ENCODE measurements at places on chromosomes 7 and 10.

- no peak overlapping the region for H3K4me3 ChIP-seq
- H3K27me3 ChIP-seq = no peaks in the 10 kb centered on the region
- DNase-seq = no peak
- H3K27ac ChIP-seq = no peak overlapping the region
These were observed 431.3 kb downstream of the GALNT17 start for GRCh38 chr7:71563276-71563675.

DNA sequence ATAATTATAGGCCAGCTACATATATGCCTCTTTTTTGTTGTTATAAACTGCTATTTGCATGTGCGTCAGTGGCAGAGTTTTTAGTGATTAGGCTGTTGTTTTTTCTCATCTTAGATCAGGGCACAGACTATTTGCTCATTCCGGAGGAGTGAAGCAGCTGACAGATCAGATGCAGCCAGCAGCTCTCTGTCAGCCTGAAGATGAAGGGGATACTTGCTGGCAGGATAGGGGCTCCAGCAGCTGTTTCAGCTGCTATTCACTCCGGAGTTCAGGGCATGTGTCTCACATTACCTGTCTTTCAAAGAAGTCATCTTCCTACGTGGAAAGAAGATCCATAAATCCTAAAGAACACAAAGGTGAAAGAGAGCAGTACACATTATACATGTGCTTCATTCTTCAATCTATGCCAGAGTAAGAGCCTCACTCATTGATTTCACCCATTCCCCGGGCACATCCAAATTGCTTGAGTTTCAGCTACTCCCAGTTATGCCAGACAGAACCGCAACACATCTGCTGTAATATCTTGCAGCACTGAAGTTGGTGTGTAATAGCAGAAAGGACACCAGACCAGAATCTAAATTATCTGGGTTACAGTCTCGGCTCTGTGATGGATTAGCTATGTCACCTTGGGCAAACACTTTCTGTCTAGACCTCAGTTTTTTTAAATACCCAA lies 182.8 kb upstream of the CHRM2 start:
- no peaks in the 10 kb centered on the region for H3K36me3 ChIP-seq
- H3K27me3 ChIP-seq = no peaks in the 10 kb centered on the region
- H3K4me1 ChIP-seq = no peaks in the 10 kb centered on the region
- no peak overlapping the region for H3K4me3 ChIP-seq

DNA sequence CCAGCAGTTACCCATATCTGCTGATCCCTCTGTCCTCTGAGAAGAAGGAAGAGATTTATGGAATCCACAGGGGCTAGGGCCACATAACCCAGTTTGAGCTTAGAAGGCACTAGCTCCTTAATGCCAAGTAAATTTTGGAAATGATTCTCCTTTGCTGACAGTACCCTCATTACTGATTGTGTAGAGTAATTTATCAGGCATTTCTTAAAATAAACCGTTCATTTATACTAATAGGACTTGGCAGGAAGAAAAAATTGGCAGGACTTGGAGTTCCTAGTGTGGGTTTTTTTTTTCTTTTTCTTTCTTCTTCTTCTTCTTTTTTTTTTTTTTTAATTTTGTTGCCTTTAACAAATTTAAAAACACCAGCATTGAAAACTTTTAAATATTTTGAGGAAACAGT lies 645.7 kb downstream of the SUGCT start:
- no peaks in the 10 kb centered on the region for H3K4me1 ChIP-seq
- H3K27me3 ChIP-seq = no peaks in the 10 kb centered on the region
- no peaks in the 10 kb centered on the region for H3K36me3 ChIP-seq
- no peak overlapping the region for H3K27ac ChIP-seq

DNA sequence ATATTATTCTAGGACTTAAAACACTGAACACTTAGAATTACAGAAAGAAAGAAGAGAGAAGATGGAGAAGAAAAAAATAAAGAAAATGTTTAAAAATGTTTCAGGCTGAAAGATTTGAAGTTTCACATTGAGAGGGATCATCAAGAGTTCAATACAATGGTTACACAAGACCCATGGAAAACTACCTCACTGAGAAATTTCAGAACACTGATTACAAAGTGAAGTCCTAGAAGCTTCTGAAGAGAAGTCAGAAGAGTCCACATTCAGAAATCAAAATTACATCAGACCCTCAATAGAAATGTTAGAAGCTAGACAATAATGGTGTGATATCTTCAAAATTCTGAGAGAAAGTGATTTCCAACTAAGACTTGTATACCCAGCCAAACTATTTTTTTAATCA lies 196.1 kb downstream of the MACC1 start:
- no peak for DNase-seq
- peaks cover 2% of the 10 kb centered on the region for H3K4me1 ChIP-seq
- H3K36me3 ChIP-seq = no peaks in the 10 kb centered on the region
- no peak overlapping the region for H3K4me3 ChIP-seq
- no peaks in the 10 kb centered on the region for H3K27me3 ChIP-seq

DNA sequence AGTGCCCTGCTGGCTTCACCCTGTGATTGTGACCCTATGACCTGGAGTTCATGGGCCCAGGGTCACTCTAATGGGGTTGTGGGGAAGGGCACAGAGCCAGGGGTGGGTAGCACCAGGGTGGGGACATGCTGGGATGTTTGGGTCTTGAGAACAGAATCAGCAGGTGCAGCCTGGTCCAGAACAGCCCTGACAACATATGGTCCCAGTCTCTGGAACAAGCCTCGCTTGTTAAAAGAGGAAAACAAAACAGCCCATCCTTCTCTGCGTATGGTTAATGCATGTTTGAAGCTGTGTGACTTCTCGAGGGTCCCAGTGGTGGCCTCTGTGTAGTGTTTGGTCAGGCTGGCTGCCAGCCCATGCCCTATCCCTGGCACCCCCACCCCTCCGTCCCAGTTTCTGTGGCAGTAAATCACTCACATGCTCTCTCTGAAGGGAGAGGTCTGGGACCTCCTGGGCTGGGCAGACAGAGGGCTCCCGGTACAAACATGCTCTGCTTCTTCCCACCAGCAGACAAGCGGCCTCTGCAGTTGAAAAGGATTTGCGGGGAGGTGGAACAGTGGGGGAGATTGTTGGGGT lies 79.4 kb downstream of the FAM241B start:
- no peak overlapping the region for H3K27ac ChIP-seq
- H3K27me3 ChIP-seq = peaks cover 38% of the 10 kb centered on the region
- no peak overlapping the region for H3K4me3 ChIP-seq
- DNase-seq = no peak
- H3K36me3 ChIP-seq = no peaks in the 10 kb centered on the region

DNA sequence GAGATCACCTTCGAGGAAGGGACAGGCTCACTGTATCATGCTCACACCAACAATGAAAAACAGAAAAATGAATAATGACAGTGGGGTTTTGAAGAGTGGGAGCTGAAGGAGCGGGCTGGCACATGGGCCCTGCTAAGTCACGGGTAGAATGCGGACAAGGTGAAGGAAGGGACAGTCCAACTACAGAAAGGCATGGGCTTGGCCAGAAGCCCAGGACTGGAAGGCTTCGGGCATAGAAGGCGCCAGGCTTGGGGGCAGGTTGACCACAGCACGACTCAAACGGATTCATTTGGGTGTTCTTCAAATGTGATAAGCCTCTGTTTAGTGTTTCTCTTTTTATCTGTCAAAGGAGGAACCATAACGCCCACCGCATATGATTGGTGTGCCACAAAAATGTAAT lies 509.5 kb downstream of the CCSER2 start:
- no peaks in the 10 kb centered on the region for H3K4me1 ChIP-seq
- H3K36me3 ChIP-seq = no peaks in the 10 kb centered on the region
- H3K4me3 ChIP-seq = no peak overlapping the region
- no peak for DNase-seq
- H3K27ac ChIP-seq = no peak overlapping the region

GRCh38 chr10:71045936-71046335 lies 157.6 kb upstream of the PCBD1 start:
- DNase-seq = no peak
- H3K27me3 ChIP-seq = no peaks in the 10 kb centered on the region
- H3K4me1 ChIP-seq = no peaks in the 10 kb centered on the region
- no peaks in the 10 kb centered on the region for H3K36me3 ChIP-seq
- H3K27ac ChIP-seq = no peak overlapping the region

DNA sequence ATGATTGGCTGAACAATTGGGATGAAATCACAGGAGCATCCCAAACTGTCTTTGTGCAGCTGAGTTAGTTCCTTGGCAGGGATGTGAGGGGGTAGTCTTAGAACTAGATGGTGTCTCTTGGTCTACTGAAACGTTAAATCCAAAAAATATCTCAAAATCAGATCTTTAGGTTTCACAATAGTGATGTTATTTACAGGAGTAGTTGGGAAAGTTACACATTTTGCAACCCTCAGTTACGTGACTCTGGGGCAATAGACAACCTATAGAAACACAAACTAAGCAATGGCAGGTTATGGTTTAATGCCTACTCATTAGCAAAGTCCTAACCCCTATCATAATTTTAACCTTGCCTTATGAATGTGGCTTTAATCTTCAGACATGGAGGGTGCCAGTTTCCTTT lies 24.0 kb downstream of the PKD1L1 start:
- H3K4me1 ChIP-seq = no peaks in the 10 kb centered on the region
- peaks cover 2% of the 10 kb centered on the region for H3K36me3 ChIP-seq
- H3K27ac ChIP-seq = no peak overlapping the region
- H3K27me3 ChIP-seq = no peaks in the 10 kb centered on the region

DNA sequence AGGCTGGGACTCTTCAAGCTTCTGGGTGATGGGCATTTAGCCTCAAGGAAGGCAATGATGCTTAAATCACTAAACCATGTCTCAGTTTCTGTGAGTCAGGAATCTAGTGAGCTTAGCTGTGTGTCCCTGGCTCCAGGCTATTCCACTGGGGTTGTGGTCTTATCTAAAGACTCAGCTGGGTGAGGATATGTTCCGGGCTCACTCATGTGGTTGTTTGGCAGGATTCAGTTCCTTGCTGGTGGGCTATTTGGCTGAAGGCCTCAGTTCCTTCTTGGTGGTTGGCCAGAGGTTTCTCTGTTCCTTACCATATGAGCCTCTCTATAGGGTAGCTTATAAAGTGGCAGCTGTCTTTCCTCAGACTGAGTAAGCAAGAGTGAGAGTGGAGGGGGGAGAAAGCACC lies 12.0 kb downstream of the EVX1 start:
- H3K27me3 ChIP-seq = peaks cover 53% of the 10 kb centered on the region
- DNase-seq = no peak
- peaks cover 11% of the 10 kb centered on the region for H3K4me1 ChIP-seq

DNA sequence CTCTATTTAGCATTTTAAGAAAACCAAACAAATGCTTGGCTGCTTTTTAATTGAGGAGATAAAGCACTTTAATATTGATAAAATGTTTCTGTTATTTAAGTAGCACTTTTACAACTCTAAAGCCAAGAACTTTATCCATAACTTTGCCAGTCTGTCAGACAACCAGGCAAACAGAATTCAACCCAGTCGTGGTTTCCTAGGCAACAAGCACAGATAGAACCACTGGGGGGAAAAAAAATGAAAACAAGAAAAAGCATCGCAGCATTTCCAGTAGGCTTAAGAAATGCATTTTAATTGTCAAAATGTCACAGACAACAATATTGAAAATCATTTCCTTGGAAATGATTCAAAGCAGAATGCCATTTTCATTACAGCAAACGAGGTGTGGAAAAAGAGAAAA lies 323.4 kb downstream of the PARD3 start:
- no peak overlapping the region for H3K27ac ChIP-seq
- H3K4me1 ChIP-seq = no peaks in the 10 kb centered on the region
- no peaks in the 10 kb centered on the region for H3K36me3 ChIP-seq
- no peaks in the 10 kb centered on the region for H3K27me3 ChIP-seq
- DNase-seq = no peak

DNA sequence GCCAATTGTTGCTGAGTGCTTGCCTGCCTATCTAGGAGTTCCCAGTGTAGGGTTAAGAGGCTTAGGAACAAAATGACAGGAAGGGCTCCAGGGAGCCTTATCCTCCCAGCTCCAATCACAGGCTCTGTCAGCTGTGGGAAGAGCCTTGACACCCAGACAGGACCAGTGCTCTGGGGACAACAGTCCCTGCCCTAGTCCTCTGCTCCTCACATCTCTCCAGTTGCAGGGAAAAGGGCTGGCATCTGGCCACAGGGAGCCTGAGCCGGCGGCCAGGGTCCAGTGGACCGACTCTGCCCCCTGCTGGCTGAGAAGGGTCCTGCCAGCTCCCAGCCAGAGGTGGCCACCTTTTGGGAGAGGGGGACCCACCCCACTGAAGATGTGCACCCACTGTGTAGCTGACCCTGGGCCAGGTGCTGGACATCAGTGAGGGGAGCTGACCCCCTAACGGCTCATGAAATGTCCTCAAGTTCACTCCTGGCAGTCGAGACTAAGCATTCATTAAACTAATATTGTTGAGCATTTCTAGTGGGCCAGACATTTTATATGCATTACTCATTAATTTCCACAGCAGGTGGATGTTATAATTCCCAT lies 17.6 kb downstream of the DNAJB12 start:
- no peaks in the 10 kb centered on the region for H3K27me3 ChIP-seq
- H3K36me3 ChIP-seq = peaks cover 38% of the 10 kb centered on the region
- H3K4me3 ChIP-seq = no peak overlapping the region
- H3K27ac ChIP-seq = peak overlapping the region; percentile 64
- H3K4me1 ChIP-seq = peaks cover 66% of the 10 kb centered on the region
